ENCODE measurements at places on chromosomes 3 and 15. TPM values are rescaled to one million over a fixed set of nuclear protein-coding genes. Genes with fewer than 3 reads are reported as not detected.

DNA sequence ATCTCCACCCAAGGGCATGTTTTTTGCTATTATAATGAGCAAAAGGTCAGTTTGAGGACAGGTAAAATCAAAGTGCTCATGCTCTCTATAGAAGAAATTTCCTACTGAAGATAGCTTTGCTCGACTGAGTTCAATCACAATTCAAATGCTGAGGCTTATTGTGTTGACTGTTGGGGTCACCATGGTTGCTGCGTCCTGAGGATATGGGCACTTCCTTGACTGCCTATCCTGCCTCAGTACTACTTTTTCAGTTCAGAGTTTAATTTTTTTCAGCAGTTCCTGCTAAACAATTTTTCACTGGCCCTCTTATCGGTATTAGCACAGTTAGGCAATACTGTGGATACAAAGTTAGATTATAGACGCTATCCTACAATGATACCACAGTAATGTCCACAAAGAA, 3.8 kb upstream of the CMTM6 start:
- no peak for DNase-seq

DNA sequence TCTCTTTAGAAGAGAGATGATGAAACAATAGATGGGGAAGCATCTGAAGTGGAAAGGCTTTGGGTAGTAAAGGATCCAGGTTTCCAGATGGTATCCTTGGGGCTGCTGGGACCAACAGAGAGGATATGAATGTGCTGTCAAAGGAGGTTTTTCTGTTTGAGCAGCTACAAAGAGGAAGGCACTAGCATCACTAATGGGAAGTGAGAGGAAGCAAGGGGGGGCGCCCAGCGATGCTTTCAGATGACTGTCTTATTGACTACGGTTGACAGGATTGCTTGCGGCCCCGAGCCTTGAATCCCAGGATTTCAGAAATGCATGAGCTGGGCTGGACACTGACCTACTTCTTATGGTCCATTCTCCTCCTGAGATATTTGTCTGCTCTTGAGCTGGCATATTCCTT, 103.8 kb upstream of the GALNT15 start:
- no peak for DNase-seq

DNA sequence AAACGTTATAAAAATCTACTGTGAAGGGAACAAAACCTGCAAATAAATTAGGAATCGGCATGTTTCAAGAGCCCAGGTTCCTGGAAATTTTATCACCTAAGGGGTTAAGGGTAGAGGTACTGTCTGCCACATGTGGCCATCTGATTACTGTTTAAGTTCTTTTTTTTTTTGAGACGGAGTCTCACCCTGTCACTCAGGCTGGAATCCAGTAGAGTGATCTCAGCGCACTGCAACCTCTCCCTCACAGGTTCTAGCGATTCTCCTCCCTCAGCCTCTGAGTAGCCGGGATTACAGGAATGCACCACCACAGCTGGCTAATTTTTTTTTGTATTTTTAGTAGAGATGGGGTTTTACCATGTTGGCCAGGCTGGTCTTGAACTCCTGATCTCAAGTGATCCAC, 35.8 kb downstream of the UQCC5 start:
- no peak for DNase-seq

The SLC28A2 gene
- not detected for total RNA-seq

DNA sequence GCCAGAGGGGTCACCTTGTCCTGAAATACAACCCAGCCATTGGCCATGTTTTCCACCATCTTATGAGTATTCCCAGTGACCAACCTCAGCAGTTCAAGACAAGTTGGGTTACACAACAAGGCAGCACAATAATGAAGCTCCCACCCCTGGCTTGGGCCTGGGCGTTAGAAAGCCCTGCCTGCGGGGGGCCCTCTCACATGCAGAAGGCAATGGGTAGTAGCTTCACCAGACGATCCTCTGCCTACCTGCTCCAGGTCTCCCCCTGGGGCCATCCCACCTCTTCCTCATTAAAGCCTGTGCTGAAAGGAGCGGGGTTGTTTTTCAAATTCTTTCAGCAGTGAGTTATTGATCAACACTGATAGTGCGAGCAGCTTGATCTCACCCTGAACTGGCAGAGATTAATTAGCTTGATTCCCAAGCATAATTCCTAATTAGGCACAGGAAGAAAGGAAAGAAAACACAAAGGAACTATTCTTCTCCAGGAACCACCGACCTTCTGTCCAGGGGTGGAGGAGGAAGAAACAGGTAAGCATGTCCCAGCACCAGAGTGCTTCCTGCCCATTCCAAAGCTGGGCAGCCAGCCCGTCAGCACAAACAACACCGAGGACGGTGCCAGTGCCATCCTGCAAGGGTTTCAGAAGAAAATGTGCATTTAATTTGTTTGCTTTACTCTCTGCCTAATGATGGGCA, 79.7 kb upstream of the CGNL1 start:
- no peak for DNase-seq

The SERINC4 gene
- 0.35 TPM for total RNA-seq

DNA sequence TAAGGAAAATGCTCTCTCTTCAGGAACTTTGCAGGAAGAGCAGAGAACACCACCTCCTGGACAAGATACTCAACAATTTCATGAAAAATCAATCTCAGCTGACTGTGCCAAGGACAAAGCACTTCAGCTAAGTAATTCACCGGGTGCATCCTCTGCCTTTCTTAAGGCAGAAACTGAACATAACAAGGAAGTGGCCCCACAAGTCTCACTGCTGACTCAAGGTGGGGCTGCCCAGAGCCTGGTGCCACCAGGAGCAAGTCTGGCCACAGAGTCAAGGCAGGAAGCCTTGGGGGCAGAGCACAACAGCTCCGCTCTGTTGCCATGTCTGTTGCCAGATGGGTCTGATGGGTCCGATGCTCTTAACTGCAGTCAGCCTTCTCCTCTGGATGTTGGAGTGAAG, 200.5 kb downstream of the AKAP13 start:
- DNase-seq: no peak

GRCh38 chr3:170055209-170055608, 17.4 kb downstream of the GPR160 start:
- no peak for DNase-seq

DNA sequence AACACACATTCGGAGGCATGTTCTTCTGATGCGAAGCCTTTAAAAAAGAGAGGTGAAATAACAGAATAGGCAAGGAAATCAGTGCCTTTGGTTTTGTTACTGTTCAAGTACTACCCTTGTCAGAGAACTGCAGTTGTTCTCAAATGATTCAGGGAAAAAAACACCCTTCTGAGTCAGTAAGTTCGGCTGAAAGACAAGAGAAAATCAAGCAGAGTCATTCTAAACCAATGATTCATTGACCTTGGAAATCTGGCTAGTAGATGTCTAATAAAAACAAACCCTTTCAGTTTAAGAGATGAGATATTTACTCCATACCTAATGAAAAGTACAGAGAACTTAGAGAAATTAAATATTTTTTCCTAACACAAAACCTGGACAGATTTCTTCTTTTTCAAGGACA, 72.7 kb upstream of the ABI3BP start:
- no peak for DNase-seq

The SEMA3F gene
- 5.8 TPM for total RNA-seq

- no peak for DNase-seq
These were observed 76.2 kb downstream of the NFKBIZ start for GRCh38 chr3:101925564-101925963.

- DNase-seq: no peak
These were observed 7.4 kb upstream of the TBC1D5 start for GRCh38 chr3:17749705-17750293.

The PPARG gene
- not detected for total RNA-seq

The UBA7 gene
- 6.0 TPM for total RNA-seq

DNA sequence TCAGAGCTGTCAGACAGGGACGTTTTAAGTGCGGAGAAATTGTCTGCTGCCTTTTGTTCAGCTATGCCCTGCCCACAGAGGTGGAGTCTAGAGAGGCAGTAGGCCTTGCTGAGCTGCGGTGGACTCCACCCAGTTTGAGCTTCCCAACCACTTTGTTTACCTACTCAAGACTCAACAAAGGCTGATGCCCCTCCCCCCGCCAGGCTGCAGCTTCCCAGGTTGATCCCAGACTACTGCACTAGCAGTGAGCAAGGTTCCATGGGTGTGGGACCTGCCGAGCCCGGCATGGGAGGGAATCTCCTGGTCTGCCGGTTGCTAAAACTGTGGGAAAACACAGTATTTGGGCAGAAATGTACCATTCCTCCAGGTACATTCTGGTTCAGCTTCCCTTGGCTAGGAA, 282.1 kb downstream of the VGLL3 start:
- no peak for DNase-seq

The THUMPD3 gene
- total RNA-seq: 61.0 TPM

GRCh38 chr3:108329508-108329907, 33.2 kb downstream of the HHLA2 start:
- DNase-seq: no peak

DNA sequence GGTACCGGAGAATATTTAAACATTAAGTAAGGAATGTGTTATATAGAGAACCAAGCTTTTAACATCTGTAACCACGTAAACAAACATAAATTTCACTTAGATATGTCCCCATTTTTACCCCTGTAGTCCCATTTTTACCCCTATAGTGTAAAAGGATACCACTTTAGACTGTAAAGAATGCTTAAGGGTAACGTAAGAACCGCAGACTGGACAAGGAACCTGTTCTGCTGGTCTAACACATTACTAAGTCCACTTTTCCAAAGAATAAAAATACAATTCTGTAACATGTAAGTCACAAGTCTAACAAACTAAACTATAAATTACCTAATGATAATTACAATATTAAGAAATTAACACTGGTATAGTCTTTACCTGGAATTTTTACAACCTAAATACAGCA, 2.9 kb downstream of the SLC12A6 start:
- no peak for DNase-seq

The SLC22A14 gene
- not detected for total RNA-seq

DNA sequence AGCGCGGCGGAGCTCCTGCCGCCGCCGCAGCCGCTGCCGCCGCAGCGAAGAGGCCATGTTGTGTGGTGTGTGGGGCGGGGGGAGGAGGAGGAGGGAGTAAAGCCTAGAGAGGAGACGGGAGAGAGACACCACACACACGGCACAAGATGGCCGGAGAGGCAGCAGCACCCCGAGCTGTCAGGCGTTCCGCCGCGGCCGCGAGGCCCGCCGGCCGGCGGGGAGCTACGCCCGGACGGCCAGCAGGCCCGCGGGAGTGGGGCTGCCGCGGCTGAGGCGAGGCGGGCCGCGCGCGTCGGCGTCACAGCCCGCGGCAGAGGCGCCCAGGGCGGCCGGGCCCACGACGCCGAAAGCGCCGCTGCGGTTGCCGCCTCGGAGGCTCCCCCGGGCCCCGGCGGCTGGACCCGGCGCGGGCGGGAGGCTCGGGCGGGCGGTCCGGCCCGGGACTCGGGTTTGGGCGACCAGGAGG, 17.4 kb upstream of the CHD2 start:
- DNase-seq: no peak

- DNase-seq: no peak
These were observed 2.5 kb downstream of the SCAMP2 start for GRCh38 chr15:74870436-74871215.

The GPR149 gene
- total RNA-seq: not detected

DNA sequence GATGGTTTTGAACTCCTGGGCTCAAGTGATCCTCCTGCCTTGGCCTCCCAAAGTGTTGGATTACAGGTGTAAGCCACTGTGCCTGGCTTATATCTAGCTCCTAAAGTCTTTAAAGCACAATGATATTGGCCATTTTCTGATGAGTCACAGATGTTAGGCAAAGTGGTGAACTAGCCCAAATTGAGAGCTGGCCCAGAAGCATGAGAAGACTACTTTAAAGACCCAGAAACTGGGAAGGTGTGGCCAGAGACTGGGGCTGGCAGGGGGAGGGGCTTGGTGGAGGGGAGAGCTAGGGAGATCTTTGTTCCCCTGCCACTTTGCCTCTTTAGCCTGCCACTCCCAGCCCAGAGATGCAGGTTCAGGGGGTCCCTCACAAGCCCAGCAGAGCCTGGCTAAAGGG, 21.6 kb downstream of the CHRNA3 start:
- DNase-seq: no peak

DNA sequence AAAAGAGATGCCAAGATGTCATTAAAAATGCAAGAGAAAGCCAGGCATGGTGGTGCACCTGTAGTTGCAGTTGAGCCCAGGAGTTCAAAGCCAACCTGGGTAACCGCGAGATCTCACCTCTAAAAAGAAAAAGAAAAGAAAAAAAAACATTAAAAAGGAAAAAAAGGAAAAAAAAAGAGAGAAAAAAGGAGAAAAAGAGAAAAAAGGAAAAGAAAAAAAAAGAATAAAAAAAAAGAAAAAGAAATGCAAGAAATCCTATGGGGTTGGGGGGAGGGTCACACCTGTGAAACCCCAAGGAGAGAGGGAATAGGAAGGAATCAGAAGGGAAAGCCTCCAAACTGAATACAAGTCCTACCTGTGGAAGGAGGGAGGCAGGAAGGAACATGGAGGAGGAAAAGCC, 5.2 kb upstream of the SUMF1 start:
- DNase-seq: no peak

GRCh38 chr15:40790718-40791117, 16.2 kb upstream of the ZFYVE19 start:
- no peak for DNase-seq

- DNase-seq: no peak
These were observed 1.0 kb upstream of the CXCR6 start for GRCh38 chr3:45942051-45942825.

DNA sequence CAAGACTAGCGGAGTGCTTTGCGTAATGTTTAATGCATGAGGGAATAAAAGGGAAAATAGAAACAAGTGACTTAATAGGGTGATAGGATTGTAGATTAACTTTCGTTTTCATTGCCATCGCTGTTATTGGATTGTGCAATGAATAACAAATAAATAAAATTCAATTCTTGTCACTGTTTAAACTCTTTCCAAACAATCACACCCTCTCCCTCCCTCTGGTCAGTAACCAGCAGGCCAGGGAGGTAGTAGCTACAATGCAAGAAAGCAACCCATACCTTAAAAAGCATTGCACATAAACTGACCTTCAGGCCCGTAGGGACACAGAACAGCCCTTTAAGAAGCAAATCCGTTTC, 705 bp upstream of the TFRC start:
- DNase-seq: no peak

- DNase-seq: no peak
These were observed 22.0 kb downstream of the GPR15 start for GRCh38 chr3:98553753-98554152.

The HRG gene
- total RNA-seq: not detected

DNA sequence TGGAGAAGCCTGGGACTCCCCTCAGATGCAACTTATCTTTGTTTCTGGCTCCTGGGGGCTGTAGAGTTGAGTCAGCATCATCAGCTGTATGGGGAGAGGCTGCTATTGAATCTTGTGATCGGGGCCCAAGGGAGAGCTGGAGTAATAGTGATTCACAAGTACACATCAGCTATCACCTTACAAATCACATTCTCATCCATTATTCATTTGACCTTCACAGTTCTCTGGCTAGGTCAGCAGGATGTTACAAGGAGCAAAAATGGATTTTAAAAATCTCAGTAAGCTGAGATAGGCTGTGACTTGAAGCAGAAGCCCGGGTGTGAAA, 175.0 kb downstream of the OPA1 start:
- DNase-seq: no peak

GRCh38 chr3:83894223-83894622, 1064.6 kb upstream of the CADM2 start:
- DNase-seq: no peak

The ETV5 gene
- total RNA-seq: 63.4 TPM

GRCh38 chr3:80043226-80043625, 275.4 kb upstream of the ROBO1 start:
- no peak for DNase-seq

Measured in neural crest cell (in vitro differentiated cells).